Large intestine (tissue), 12 donors: ENCODE measurements at places on chromosomes 12 and 14. TPM values are rescaled to one million over a fixed set of nuclear protein-coding genes. Genes with fewer than 3 reads are reported as not detected.
A peak's percentile ranks its signal among the peaks of the same experiment; 100 is the strongest.

DNA sequence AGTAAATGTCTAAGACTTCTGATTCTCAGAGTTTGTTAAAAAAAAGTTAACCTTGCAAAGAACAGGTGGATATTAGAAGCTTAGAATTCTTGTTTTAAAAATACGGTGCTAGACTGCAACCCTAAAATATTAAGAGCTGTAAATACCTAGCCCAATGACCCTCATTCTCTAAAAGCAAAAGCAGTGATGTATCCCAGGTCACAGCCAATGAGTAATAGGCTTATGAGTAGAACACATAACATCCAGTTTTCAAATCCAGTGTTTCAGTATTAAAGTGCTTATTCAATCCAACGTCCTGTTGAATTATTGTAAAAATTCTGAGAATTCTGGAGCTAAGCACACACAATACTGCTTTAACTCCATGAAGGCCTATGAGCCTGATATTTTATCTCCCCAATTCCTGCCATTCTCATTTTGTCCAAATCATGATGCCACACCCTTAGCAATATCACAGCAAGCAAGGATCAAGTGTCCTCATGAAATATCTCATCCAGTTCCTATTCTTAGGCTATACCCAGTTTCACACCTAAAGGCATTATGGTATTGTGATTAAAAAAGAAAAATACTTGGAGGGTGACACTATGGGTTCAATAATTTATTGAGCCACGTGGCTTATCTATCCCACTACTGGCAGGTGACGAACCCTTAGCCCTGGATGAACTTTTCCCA lies 15.3 kb upstream of the ARID4A start:
- peaks cover 52% of the 10 kb centered on the region for H3K36me3 ChIP-seq
- no peaks in the 10 kb centered on the region for H3K27me3 ChIP-seq
- DNase-seq = no peak

GRCh38 chr12:59595565-59595882 lies 305 bp upstream of the SLC16A7 start:
- peak overlapping the region; percentile 82 for H3K27ac ChIP-seq
- H3K4me3 ChIP-seq = peak overlapping the region; percentile 66
- H3K36me3 ChIP-seq = no peaks in the 10 kb centered on the region
- no peaks in the 10 kb centered on the region for H3K27me3 ChIP-seq
- no peak for DNase-seq

GRCh38 chr12:114392909-114393308 lies 13.0 kb downstream of the TBX5 start:
- no peaks in the 10 kb centered on the region for H3K4me1 ChIP-seq
- no peak overlapping the region for H3K27ac ChIP-seq
- no peak overlapping the region for H3K4me3 ChIP-seq
- H3K27me3 ChIP-seq = peaks cover 77% of the 10 kb centered on the region
- DNase-seq = no peak

GRCh38 chr12:69898236-69898635 lies 73.2 kb downstream of the MYRFL start:
- no peak overlapping the region for H3K4me3 ChIP-seq
- no peaks in the 10 kb centered on the region for H3K27me3 ChIP-seq
- DNase-seq = no peak
- H3K4me1 ChIP-seq = no peaks in the 10 kb centered on the region
- H3K36me3 ChIP-seq = peaks cover 10% of the 10 kb centered on the region

- peaks cover 33% of the 10 kb centered on the region for H3K4me1 ChIP-seq
- no peak overlapping the region for H3K4me3 ChIP-seq
- H3K36me3 ChIP-seq = no peaks in the 10 kb centered on the region
- H3K27me3 ChIP-seq = no peaks in the 10 kb centered on the region
Observed at GRCh38 chr14:49966304-49966809, 73.5 kb downstream of the ARF6 start.

DNA sequence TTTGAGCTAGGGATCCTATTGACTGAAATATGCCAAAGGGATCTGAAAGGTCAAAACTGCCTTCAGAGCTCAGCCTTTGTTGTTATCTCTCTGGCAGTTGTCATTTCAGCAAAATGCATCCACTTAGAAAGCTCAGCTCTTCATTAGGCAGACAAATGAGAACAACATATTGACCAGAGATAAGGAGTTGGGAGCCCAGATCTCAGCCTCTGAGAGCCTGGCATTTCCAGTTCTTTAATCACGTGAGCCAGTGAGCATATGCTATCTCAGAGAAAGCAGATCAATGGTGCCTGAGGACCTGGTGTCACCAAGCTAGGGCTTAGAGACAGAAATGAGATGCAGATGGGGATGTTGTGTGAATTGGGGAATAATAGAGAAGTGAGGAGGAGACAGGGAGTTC lies 101.1 kb downstream of the DAD1 start:
- no peak overlapping the region for H3K4me3 ChIP-seq
- DNase-seq = no peak
- H3K27me3 ChIP-seq = no peaks in the 10 kb centered on the region
- H3K4me1 ChIP-seq = no peaks in the 10 kb centered on the region

DNA sequence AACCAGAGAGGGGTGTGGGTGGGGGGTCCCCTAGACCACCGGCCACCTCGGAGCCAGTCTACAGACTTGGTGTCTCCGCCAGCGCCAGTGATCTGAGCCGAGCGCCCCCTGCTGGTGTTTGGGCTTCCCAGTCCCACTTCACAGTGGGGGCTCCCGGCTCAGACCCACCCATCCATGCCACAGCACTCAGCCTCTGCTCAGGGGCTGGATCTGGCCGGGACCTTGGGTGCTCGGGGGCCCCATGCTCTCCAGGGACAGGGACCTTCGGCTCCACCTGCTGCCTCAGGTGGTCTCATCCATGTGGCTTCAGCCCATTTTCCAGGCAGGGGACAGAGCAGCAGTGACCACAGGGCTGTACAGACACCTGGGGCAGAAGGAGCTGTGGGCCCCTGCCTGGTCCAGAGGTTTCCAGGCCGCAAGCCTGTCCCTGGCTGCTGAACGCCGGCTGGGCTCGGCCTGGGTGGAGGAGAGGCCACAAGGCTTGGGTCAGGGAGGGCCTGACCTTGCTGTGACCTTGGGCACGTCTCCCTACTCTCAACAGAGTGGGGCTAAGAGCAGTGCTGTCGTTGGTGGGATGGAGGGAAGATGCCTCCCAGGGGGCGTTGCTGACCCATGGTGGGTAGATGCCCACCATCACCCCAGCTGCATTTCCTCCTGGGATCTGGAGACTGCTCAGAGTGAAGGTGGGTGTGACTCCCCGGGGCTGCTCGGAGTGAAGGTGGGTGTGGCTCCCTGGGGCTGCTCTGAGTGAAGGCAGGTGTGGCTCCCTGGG lies 86.3 kb downstream of the KIF26A start:
- no peaks in the 10 kb centered on the region for H3K36me3 ChIP-seq
- no peak overlapping the region for H3K4me3 ChIP-seq
- H3K27ac ChIP-seq = peak overlapping the region; percentile 84
- peaks cover 39% of the 10 kb centered on the region for H3K4me1 ChIP-seq

DNA sequence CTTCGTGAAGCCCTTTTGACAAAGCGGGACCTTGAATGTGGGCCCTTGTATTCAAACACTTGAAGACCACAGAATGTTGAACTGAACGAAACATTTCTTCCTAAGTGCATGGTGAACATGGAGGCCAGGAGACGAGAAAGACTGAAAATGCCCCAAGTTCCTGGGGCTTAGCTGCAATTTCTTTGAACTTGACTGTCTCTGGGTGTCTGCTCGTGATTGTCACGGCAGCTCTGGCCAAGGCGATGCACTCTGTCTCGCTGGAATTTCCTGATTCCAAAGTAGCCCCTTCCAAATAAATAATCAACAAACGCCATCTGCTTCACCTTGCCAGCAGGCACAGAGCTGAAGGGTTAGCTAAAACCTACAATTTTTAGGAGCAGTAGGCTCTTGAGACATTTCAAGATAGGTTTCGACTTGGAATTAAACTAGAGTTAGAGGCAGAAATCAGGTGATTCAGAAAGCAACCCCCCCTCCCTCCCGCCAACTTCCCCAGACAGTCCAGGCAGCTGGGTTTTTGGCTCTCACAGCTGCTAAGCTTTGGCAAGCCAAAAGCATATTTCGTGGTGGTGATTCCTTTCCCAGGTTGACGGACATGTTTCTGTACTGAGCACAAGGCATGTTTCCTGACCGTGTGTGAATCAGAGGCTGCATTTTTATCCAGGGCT lies 13.5 kb upstream of the IRF2BPL start:
- H3K4me3 ChIP-seq = no peak overlapping the region
- no peaks in the 10 kb centered on the region for H3K36me3 ChIP-seq
- peak overlapping the region; percentile 89 for H3K27ac ChIP-seq
- no peaks in the 10 kb centered on the region for H3K27me3 ChIP-seq
- peaks cover 64% of the 10 kb centered on the region for H3K4me1 ChIP-seq

DNA sequence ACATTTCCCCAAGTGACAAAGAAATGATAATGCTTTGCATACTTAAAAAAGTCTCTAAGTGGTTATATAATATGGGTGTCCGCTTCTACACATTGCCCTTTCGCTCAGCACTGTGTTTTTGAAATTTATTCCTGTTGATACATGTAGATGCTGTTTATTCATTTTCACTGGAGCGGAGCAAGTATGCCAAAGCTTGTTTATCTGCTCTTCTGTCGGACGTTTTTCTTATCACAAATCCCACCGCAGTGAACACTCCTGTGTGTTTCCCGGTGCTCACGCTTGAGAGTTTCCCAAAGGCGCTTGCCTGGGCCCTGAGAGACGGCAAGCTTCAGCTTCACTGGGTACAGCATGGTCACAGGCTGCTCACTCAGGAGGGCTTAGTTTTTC lies 50.2 kb downstream of the TPCN1 start:
- H3K4me3 ChIP-seq = no peak overlapping the region
- H3K4me1 ChIP-seq = peaks cover 5% of the 10 kb centered on the region
- no peaks in the 10 kb centered on the region for H3K27me3 ChIP-seq
- H3K27ac ChIP-seq = no peak overlapping the region
- H3K36me3 ChIP-seq = peaks cover 73% of the 10 kb centered on the region

DNA sequence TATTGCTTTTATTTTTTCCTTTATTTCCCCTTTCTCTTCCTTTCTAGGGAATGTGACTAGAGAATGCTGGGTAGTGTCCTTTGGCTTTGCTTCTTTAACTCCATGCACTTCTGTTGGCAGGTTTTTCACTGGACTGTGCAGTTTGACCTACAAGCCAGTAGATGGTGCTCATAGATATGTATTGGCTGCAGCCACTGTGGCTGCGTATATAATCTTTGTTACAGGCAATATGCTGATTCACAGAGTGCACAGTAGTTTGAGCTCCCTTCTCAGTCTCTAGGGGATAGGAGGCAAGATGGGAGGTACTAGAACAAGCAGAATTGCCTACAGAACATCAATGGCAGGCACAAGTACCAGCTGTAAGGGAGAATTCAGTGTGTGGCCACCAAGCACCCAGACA lies 503.5 kb downstream of the LRFN5 start:
- no peak overlapping the region for H3K4me3 ChIP-seq
- no peak overlapping the region for H3K27ac ChIP-seq
- no peaks in the 10 kb centered on the region for H3K27me3 ChIP-seq
- DNase-seq = no peak

The STAC3 gene
- polyA plus RNA-seq = 4.0 TPM

The RNASE8 gene
- polyA plus RNA-seq = not detected

The NRIP2 gene
- 4.2 TPM for polyA plus RNA-seq

The ABCC9 gene
- polyA plus RNA-seq = 7.4 TPM

The GABARAPL1 gene
- polyA plus RNA-seq = 55.0 TPM

The FIGNL2 gene
- polyA plus RNA-seq = 0.76 TPM

The ADAM20 gene
- polyA plus RNA-seq = 0.06 TPM
